HepG2 (cell line): ENCODE measurements at places on chromosomes 6 and 20. TPM values are rescaled to one million over a fixed set of nuclear protein-coding genes. Genes with fewer than 3 reads are reported as not detected.

SULF2 gene
- 29.1 and 50.9 TPM in 2 replicates for total RNA-seq

DNA sequence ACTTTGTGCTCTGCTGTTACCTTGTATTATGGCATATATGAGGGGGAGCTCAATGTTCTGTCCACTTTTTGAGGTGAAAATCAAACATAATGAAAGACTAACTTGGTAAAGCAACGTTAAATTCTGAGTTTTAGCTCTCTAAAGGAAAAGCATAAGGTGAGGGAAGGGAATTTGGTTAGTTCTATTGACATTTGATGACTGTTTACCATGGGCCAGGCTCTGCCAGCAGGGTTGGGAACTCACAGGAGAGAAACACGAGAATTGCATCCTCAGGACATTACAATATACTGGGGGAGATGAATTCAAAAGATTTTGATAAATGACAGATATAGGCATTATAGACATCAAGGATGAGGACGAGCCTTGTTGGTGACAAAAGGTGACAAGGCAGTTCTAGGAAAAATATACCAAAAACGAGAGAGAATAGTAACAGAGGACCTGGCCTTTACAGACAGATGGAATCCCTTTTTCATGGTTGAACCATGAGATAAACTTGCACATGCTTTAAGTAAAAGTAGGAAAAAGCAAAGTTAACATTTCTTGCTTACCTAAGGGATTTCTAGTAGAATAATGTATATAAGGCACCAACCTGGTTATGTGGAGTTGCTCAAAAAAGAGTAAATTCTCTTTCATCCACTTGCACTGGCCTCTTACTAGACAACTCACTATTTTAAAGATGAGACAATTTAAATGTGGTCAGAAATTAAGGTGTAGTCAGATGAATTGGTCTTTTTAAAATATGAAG lies 191.4 kb downstream of the NKAIN2 start:
- H3K27me3 ChIP-seq: no peaks in the 10 kb centered on the region
- no peaks in the 10 kb centered on the region for H3K36me3 ChIP-seq
- DNase-seq: no peak
- no peak overlapping the region for H3K27ac ChIP-seq
- no peak overlapping the region for H3K4me3 ChIP-seq

GRCh38 chr6:73030257-73030656 lies 195.0 kb downstream of the KHDC1L start:
- no peak for DNase-seq
- no peaks in the 10 kb centered on the region for H3K27me3 ChIP-seq
- H3K36me3 ChIP-seq: no peaks in the 10 kb centered on the region
- H3K4me3 ChIP-seq: no peak overlapping the region
- H3K4me1 ChIP-seq: no peaks in the 10 kb centered on the region

GRCh38 chr6:85078058-85078457 lies 313.7 kb upstream of the TBX18 start:
- H3K27ac ChIP-seq: no peak overlapping the region
- no peaks in the 10 kb centered on the region for H3K4me1 ChIP-seq
- no peaks in the 10 kb centered on the region for H3K27me3 ChIP-seq
- no peaks in the 10 kb centered on the region for H3K36me3 ChIP-seq
- H3K4me3 ChIP-seq: no peak overlapping the region
- peak; percentile 5 for DNase-seq

DNA sequence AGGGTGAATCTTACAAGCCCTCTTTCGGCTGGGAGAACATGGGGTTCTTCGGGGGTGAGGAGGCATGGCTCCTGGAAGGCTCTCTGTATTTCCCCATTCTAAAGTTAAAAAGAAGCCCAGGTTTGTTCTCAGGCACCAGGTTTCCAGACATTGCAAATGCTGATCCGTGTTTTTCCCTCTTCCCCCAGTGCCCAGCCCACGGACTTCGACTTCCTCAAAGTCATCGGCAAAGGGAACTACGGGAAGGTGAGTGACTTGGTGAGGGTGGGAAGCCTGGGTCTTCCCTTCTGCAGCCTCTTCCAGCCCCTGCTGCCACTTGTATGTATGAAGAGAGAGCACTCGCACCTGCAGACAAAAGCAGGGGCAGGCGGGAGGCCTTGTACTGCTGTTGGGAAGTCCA lies 8.7 kb downstream of the SGK2 start:
- H3K4me3 ChIP-seq: no peak overlapping the region
- H3K27me3 ChIP-seq: no peaks in the 10 kb centered on the region
- peaks cover 19% of the 10 kb centered on the region; the same call in 2 of the 3 replicates for H3K36me3 ChIP-seq
- H3K27ac ChIP-seq: no peak overlapping the region
- no peaks in the 10 kb centered on the region for H3K4me1 ChIP-seq

- H3K27me3 ChIP-seq: no peaks in the 10 kb centered on the region
- DNase-seq: no peak
- no peak overlapping the region for H3K27ac ChIP-seq
- H3K4me3 ChIP-seq: no peak overlapping the region
- H3K36me3 ChIP-seq: no peaks in the 10 kb centered on the region
- no peaks in the 10 kb centered on the region for H3K4me1 ChIP-seq
These were observed 50.1 kb upstream of the ASF1A start for GRCh38 chr6:118843685-118844390.

- H3K4me1 ChIP-seq: no peaks in the 10 kb centered on the region
- no peak overlapping the region for H3K27ac ChIP-seq
- no peak for DNase-seq
- peaks cover 96% of the 10 kb centered on the region for H3K36me3 ChIP-seq
- H3K4me3 ChIP-seq: no peak overlapping the region
These were observed 55.6 kb upstream of the CSE1L start for GRCh38 chr20:48990467-48990866.
